NCI-H1417 treated with DMSO at 0.1 percent for 48 hours (cell line): ENCODE measurements at places on chromosomes 5 and 9.

DNA sequence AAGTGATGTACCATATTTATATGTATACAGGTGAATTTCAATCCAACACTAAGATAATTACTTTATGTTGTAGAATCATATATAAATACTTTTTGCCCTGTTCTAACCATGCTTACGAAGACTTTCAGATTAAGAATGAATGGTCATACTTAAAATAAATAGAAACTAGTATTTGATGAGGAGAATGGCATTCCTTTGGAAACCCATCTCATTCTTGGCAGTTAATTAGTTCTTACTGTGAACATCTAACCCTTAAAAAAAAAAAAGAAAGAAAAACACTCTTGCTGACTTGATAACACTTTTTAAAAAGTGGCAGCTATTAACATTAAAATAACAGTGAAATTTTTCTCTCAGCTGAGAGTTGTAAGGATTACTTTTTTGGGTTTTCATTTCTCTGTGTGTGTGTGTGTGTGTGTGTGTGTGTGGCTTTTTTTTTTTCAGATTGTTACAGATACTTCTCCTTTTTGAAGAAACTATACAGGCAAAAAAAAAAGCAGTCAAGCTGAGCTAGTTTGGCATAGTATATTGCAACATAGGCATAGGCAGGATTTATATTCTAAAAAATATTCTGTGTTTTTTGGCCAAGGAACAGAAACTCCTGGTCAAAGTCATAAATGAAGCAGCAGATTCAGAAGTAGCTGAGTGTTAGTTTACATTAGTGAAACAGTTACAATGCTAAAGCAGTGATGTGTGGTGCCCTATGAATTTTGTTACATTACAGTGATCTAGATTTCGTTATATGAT, 163.5 kb downstream of the CD180 start:
- DNase-seq: no peak

DNA sequence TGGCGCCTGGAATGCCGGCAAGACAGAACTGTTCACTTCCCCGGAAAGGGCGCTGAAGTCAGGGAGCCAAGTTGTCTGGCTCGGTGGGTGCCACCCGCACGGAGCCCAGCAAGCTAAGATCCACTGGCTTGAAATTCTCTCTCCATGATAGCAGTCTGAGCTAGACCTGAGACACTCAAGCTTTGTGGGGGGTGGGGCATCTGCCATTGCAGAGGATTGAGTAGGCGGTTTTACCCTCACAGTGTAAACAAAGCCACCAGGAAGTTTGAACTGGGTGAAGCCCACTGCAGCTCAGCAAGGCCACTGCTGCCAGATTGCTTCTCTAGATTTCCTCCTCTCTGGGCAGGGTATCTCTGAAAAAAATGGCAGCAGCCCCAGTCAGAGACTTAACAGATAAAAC, 277.4 kb downstream of the SLCO4C1 start:
- DNase-seq: no peak

DNA sequence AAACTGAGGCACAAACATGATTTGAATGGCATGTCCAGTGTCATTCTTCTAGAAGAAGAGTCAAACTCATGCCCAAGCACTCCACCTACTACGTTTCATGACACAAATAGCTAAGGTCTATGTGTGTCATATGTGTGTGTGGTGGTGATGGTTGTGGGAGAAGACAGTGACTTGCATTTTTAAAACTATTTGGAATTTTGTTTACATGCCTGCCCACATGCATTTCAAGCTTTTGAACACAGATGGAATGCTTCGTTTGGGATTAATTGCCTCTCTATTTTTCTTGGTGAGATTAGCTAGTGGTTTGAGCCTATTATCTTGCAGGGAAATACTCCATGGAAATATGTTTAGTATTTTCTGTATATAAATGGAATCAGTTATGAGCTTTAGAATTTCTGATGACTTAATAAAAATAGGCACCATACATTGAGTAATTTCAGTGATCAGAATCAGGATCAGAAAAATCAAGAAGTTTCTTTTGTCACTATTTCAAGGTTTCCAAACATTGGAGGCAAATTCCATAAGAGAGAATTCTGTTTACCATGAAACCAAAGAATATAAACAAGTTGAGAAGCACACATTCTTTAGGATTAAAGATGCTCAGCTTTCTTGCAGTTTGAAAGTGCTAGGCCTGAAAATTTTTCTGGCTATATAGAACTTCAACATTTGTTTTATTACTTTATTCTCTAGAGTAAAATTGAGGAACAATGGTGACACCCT, 260.3 kb upstream of the SEMA6A start:
- DNase-seq: no peak

DNA sequence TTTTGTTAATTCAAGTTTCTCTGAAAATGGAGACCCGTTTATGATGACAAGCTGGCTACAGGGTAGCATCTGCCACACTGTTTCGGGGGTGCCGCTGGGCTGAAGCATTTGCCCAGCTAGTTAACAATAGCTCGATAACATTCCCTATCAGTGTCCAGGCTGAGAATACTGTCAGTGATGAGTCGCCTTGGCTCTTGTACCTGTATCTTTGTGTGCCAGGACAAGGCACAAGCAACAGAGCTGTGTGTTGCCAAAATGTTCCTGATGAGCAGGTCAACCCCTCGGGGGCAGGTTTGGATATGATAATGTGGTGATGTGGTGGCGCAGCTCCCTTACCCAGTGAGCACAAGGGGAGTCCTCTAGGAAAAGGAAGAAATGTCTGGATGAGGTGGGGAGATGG, 7.0 kb downstream of the TGFBI start:
- DNase-seq: no peak

GRCh38 chr9:131720330-131720729, 19.5 kb downstream of the RAPGEF1 start:
- no peak for DNase-seq

DNA sequence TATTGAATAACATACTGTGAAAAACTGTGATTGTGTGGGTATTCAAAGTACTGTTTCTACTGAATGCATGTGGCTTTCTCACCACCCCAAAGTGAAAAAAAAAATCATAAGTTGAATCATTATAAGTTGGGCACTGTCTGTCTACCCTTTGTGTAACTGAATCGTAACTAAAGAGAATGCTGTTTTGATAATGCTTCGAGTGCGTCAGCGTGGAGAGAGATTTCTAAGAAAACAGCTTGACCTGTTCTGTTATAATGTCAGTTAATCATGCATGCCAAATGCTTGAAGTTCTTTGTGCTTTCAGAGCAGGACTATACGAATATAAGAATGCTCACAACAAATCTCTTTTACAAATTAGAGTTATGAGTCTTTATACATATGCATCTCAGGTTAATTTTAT, 148.8 kb upstream of the SGCD start:
- DNase-seq: no peak

DNA sequence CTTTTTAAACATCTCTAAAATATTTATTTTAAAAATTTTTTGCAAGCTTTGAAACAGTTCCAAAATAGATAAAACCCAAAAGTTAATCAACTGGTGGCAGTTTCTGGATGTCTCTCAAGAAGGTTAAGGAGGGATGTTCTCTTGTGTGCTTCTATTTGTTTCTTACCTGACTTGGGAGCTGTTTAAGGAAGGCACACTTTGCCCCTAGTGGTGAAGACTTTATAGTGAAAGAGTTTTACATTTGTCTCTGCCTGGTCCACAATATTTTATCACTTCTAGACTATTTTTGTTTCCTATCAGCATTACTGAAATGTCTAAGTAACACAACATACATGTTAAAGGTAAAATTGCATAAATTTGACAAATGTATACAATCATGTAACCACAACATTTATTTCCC, 552.8 kb downstream of the SEMA5A start:
- DNase-seq: no peak

DNA sequence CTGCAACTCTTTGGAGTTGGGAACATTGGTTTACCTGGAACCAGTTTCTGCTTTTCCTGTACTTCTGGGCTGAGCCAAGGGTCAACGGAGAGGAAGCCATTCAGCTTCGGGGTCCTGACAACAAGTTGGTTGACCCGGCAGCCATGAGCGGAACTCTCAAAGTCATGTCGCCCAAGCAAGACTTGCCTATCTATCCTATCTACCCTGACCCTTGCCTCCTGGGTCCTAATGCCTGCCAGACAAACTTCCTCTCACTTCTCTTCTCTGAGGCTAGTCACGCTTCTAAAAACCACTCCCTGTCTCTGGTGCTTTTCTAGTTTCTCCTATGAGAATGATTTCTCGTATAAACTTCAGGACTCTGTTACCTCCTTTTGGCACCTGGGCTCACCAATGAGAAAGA, 44.7 kb upstream of the CRHBP start:
- DNase-seq: no peak

DNA sequence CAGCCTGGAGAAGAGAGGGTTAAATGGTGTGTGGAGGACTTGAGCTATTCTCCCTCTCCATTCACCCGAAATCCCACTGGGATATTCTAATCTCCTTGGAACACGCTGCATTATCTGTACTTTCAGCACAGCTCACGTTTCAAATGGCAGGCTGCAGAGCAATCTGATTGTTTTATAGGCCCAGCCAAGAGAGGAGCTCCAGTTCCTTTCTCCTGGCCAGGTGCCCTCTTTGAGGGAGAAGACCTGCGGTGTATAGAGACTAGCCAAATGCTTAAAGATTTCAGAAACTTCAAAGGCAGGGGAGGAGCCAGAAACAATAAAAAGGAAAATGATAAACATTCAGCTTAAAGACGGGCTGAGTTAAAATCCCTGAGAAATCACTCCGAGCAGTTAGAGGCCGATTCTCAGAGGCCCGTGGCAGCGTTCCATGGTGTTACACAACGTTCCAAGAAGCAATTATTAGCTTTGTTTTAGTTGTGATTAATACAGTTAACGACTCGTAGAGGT, 564.0 kb upstream of the KLF4 start:
- no peak for DNase-seq

GRCh38 chr5:173917788-173918786, 29.9 kb downstream of the CPEB4 start:
- peak; percentile 47 for DNase-seq

GRCh38 chr9:4066120-4066519, 233.7 kb downstream of the GLIS3 start:
- no peak for DNase-seq

DNA sequence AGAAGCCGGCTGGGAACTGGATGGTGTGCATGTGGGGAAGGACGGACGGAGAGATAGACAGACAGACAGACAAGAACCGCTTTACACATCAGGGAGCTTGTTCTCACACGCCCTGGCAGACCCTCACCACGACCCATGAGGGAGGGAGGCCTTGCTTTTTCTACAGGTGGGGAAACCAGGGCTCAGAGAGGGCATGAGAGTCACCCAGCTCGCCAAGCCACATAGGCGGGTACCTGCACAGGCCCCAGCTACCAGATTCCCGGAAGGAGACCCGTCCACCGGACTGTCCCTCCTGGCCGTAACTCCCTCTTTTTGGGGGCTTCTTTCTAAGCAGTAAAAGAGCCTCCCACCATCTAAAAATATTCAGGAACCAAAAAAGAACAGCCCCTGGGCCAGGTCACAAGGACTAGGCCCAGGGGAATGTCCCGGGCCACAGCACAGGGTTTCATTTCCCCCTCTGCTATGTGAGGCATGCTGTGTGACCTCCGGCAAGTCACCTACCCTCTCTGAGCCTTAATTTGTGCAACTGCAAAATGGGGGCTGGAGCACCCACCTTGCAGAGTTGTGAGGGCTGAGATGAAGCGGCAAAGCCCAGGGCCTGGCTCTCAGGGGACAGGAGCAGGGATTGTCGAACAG, 84.4 kb upstream of the SARDH start:
- DNase-seq: no peak

DNA sequence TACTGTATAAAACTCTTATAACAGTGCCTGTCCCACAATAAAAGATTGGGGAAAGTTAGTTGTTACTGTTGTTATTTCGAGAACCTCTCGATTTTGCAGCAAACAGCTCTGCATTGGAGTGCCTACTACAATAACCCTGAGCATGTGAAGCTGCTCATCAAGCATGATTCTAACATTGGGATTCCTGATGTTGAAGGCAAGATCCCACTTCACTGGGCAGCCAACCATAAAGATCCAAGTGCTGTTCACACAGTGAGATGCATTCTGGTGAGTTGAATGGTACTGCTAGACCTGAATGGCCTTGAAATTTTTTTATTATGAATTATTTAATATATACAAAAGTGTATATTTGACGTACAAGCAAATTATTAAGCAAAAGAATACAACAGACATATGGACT, 123.2 kb downstream of the TEX10 start:
- DNase-seq: no peak

GRCh38 chr5:37206736-37207135, 42.4 kb downstream of the CPLANE1 start:
- DNase-seq: no peak

DNA sequence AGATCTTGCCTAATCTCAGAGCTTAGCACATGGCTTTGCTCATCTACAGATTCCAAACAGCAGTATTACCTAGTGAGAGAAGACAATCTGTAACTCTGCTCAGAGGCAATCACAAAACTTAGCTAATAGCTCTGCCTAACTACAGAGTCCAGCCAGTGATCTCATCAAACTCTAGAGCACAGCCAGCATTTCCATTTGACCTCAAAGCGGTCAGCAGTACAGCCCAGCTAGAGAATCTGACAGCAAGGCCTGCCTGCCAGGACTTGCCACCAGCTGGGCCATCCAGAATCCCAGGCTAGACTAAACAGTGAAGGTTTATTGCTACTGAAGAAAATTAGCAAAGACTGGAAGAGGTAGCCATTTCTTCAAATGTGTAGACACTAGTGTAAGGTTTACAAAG, 217.9 kb upstream of the VLDLR start:
- no peak for DNase-seq

- DNase-seq: no peak
Measured at GRCh38 chr9:88059469-88059868, 78.8 kb downstream of the SPATA31C2 start.

DNA sequence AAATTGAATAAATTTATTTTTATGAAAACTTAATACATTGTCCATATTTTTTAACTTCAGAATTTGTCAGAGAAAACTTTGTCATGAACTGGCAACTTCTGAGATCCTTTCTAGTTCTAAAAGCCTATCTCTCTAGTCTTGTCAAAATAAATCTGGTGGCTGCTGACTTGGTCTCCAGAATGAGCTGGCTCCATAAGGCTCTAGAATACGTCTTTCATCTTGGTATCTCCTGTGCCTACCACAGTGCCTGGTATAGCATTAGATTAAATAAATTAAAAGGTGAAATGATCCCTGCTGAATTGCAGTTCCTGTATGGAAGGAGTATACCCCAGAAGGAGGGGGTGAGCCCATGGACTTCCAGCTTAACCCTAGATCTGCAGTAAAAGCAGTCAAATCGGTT, 2.6 kb upstream of the FOCAD start:
- DNase-seq: no peak

GRCh38 chr5:138533973-138534941, 8.8 kb downstream of the ETF1 start:
- DNase-seq: no peak

DNA sequence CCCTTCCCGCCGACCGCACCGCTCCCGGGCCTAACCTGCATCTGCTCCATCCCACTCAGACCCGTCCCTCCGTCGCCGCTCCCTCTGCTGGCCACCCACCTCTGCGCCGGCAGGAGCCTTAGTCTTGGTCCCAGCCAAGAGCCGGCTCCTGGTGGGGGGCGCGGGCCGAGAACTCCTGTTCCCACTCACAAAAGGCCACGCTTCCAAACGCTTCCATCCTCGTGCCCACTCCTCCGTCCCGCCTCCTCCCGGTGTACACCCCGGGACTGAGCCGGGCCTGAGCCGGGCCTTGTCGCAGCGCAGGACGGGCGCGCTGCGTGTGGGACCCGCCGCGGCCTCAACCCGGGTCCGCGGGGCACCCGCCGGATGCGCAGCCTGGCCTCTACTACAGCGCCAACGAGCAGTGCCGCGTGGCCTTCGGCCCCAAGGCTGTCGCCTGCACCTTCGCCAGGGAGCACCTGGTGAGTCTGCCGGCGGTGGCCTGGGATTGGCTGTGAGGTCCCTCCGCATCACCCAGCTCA, 7.5 kb downstream of the ADAMTS13 start:
- DNase-seq: no peak

- no peak for DNase-seq
Measured at GRCh38 chr9:34701023-34701768, 8.7 kb downstream of the CCL21 start.
